ENCODE measurements at places on chromosomes 2 and 18.
A peak's percentile ranks its signal among the peaks of the same experiment; 100 is the strongest.

DNA sequence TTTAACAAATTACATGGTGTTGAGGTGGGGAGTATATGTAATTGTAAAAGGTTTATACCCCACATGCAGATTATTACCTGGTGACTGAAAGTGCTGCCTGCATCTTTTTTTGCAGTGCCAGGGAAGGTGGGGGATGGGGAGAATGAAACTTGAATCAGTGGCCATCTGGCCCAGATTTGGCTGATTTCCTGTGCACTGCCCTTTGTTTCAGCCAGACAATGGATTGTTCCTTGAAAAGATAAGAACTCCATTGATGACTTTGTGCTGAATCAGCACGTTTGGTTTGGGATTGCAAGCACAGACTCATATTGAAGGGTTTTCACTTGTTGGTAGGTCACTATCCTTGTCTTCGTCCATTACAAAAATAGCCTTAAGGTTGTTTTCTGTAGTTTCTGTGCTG, 20.9 kb downstream of the GREB1L start:
- DNase-seq = no peak

DNA sequence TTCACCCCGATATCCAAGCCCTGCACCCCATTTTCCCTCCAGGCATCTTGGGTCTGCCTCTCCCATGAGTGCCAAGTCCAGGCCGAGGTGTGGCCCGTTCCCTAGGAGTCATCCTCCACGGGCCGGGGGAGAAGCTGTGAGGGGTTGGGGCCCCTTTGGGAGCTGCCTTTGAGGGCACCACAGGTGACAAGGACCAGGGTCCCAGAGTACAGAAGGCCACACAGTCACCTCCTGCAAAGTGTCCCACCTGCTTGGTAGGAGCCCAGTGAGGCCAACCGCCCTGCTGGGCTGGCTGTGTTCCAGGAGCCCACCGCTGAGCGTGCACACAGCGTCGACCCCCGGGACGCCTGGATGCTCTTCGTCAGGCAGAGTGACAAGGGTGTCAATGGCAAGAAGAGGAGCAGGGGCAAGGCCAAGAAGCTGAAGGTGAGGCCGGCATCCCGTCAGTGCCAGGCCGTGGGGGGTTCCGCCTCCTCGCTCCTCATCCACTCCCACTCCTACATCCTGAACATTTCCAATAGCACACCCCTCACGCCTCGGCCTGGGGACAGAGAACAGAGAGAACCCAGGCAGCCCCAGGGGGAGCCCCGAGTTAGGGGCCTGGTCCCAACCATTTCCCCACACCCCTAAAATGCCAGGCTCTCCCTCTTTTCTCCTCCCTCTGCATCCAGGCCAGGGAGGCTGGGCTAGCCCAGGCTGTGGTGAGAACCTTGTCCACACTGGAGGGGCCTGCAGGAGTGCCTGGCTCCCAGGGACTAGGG, 2.7 kb downstream of the ERFE start:
- DNase-seq = no peak

DNA sequence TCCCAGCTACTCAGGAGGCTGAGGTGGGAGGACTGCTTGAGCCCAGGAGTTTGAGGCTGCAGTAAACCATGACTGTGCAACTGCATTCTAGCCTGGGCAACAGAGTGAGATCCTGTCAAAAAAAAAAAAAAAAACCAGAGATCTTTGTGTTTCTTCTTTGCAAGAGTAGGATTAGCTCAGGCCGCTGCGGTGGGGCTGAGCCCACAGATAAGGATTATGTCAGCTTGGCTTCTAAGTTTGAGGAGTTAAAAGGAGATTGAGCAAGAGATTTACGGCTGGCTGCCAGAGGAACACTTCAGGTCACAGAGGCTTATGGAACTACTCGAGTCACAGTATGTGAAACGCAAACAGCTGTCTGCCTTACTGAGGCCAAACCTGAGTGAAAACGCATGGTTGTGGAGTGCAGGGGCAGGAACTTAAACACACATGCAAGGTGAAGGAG, 146.7 kb upstream of the L3MBTL4 start:
- DNase-seq = no peak

DNA sequence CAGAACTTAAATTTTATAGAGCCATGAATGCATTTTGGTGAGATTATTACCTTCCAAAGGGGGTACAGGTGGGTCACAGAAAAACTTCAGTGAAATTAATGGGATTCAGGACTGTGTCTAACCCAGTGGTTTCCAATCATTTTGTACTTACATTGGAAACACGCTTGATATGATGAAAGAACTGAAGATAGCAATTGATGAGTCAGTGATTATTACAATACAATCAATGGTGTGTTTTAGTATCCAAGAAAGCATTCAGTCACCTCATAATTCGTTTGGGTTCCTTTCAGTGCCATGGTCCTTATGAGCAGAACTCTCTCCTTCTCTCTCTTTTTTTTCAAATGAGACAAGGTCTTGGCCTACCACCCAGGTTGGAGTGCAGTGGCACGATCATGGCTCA, 66.5 kb upstream of the IGFBP5 start:
- no peak for DNase-seq

DNA sequence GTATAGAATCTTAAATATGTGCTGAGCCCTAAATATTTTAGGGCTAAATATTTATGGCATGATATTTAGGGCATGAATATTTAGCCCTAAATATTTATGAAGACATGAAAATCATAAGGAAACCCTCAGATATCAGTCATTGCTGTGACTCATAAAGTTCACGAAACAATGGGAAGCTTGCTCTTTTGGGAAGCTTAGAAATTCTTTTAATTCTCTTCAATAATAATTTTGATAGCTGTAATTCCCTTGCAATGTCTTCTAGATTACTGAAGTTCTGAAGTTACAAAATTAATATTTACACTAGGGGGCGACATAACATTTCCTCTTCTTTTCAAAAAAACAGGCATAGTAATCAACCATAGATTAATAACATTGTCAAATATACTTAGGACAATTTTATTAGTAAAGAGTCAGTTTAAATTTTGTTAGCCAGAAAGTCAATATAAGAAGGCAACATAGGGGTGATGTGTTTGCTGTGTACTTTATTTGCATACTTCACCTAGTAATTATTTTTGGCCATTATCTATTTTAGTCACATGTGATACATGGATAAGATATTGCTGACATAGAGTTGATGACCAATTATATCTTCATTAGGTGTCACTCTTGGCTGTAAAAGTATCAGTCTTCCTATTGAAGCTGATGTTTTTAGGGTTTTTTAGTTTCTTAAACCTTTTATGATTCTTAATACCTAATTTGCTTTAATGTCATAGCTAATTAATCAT, 13.2 kb downstream of the ZNF804A start:
- DNase-seq = peak; percentile 87

DNA sequence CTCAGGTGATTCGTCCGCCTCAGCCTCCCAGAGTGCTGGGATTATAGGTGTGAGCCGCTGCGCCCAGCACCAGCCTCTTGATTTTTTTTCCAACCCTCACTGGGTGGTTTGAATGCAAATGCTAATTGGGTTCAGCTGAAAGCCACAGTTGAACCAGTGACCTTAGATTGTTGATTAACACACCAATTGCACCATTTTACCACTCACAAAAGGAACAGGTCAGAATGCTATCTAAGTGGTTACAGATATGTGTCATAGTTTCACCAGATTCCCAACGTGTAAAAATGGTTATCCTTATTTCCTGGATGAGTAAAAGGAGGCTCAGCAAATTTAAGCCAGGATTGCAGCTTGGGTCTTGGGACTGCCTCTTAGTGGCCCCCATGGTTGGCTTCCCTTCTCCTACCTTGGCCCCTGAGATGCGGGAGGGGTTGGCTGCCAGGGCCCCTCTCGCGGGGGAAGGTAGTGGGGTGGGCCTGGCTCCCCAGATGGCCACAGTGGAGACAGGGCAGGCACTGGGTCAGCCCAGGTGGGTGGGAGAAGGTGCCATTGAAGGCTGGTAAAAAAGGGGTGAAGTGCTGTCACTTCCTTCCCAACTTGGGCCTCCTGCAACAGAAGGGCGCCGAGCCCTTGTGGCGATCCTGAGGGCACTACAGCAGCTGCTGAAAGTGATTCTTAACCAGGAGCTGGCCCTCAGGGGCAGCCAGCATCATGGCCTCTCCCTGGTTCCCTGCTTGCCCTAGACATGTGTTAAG, 164.9 kb upstream of the HAAO start:
- DNase-seq = no peak

DNA sequence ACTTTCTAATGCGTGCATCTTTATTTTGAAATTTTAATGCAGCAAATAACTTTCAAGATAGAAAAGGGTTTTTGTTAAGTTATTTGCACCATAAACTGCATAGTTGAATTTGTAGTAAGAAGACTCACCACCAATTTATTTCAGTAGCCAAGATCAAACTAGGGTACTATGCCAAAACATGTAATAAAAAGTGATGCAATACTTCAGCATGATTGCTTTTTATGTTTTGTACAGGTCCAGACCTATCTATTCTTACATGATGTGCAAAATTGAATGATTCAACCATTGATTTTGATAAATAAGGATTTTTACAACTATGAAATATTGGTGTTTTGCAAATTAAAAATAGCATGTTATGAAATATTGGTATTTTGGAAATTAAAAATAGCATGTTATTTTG, 26.7 kb downstream of the AGPS start:
- DNase-seq = no peak

- DNase-seq = no peak
These were observed 133.6 kb downstream of the PRPF40A start for GRCh38 chr2:152583512-152584229.

DNA sequence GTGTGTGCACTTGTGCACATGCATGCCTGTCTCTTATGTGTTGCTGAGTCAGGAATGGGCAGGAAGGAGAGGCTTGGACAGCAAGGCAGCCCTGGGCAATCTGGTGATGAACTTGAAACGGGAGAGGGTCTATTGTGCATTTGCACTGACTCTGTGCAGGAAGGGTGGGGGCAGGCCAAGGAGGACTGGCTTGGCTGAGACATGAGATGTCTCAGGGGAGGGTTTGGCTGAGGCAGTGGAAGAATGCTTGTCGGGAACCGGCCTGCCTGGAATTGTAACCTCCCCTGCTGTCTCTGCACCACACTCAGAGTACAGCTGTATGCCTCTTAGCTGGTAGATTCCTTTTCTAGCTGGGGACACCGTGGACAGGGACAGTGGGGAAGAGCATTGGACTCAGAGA, 176.1 kb upstream of the TNP1 start:
- no peak for DNase-seq

- no peak for DNase-seq
These were observed 1181.6 kb upstream of the CELF4 start for GRCh38 chr18:38747153-38747552.

- DNase-seq = no peak
These were observed 266.2 kb downstream of the PHLPP1 start for GRCh38 chr18:62981566-62981965.

DNA sequence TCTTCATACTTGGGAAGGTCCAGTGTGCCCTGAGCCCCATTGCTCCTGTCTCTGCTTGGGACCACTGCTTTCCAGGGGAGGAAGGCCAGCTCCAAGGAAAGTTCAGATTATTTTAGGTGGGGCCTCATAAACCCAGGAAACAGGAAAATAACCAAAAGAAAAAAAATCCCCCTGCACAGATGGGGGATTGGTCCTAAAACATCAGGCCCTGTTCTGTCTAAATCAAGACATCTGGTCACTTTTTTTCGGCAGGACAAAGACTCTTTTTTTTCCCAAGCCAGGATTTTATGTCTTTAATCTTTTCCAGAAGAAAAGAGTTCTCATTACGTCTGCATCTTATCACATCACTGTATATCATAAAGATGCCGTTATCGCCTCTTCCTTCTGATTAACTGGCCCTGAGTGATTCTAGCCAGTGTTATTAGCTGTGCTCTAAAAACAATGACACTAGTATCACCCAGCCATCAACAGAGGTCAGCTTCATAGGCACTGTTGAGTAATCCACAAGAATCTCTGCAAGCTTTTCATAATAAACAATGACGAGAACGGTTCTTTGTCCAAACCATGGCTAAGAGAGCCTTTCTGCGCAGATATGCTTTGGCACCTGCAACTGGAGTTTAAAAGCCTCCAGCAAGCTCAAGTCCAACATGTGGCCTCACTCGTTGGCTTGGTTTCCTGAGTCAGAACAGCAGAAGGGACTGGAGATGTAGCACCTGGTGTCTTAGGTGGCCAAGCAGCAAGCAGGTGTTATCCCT, 138.2 kb downstream of the VAPA start:
- DNase-seq = no peak

- DNase-seq = peak; percentile 80
These were observed 31.9 kb downstream of the CNRIP1 start for GRCh38 chr2:68287580-68288441.

DNA sequence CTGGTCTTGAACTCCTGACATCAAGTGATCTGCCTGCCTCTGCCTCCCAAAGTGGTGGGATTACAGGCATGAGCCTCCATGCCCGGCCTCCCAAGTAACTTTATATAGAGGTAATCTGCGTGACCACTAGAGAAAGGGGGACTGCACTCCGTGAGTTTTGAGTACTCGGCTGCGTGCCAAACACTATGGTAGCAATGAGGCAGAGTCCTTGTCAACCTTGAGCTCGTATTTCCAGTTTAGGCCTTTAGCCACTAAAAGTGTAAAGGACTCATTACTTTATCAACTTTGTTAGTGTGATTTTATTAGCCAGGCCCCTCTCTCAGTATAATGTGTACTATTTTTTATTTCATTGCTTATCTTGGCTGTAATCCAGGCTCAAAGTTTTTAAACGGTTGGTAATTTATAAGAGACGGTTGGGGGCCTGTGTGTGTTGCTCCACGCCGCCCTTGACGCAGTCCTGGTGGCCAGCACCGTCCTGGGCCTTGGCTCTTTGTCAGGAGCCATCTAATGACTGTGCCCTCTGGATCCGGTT, 56.2 kb downstream of the ZCCHC2 start:
- no peak for DNase-seq

DNA sequence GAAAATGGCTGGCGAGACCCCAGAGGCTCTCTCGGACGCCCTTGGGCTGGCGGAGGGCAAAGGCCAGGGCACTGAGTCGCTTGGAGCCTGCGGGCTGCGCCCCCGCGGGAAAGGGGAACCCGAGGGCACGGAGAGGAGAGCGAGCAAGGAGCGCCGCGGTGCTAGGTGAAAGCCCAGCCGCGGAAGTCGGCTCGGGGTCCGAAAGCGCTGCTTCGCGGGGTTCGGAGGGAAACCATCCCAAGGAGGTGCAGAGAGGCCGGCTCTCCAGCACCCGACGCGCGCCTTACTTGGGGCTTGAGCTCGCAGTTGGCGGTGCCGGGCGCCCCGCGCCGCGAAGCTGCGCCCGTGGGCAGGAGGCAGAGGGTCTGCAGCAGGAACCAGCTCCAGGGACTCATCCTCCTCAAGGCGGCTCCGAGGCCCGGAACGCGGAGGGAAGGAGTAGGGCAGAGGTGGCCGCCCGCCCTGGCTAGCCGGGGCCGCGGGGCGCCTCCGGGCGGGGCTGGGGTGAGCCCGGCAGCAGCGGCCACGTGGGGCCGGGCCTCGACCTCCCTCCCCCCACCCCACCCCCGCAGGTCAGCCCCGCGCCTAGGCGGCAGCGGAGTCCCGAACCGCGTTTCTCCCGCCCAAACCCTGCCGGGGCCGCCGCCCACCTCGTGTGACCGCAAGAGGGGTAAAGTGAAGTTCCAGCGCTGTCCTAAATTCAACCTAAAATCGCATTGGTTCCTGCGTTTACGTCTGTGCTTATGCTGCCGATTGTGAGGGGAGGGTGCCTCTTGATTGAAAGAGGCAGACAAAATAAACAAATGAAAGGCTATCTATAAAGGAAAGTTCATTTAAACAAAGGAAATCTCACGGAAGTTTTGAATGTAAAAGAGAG, at the start of gene TRABD2A:
Gene TRABD2A, minus strand, starts transcription at position 440 of the 877 bp plus-strand sequence. Its CDS starts 45 bp downstream, at position 395.
- DNase-seq = no peak

- DNase-seq = no peak
These were observed 28.5 kb upstream of the FAHD2A start for GRCh38 chr2:95374029-95374428.
